H4 (cell line): ENCODE measurements at places on chromosomes 3 and 15.

GRCh38 chr3:47410801-47411646 is 30.2 kb downstream of the PTPN23 start:
- no peak for DNase-seq

DNA sequence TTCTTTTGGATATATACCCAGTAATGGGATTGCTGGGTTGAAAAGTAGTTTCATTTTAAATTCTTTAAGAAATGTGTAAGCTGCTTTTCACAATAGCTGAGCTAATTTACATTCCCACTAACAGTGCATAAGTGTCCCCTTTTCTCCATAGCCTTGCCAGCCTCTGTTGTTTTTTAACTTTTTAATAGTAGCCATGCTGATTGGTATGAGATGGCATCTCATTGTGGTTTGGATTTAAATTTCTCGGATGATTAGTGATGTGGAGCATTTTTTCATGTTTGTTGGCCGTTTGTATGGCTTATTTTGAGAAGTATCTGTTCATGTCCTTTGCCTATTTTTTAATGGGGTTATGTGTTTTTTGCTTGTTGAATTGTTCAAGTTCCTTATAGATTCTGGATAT is 444.3 kb upstream of the ATP11B start:
- no peak for DNase-seq

GRCh38 chr3:151852074-151852811 is 21.2 kb upstream of the SUCNR1 start:
- DNase-seq = no peak

GRCh38 chr3:173660645-173661299 is 263.2 kb downstream of the NLGN1 start:
- no peak for DNase-seq

DNA sequence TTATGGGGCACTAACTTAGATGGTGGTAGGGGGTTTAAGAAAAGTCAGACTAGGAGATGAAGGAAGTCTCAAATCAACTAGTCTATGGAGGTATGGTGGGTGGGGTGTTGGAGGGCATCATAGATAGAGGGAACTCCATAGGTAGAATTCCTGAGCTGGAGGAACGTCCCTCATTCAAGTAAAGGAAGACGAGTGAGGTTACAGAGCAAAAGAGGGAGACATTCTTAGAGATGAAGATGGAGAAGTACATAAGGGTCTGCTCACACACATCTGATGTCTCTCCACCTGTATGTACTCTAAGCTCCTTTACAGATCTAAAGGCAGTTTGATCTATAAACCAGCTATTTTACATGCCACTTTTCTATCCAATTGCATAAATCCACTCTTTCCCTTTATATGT is 1.4 kb downstream of the PLSCR1 start:
- DNase-seq = no peak

DNA sequence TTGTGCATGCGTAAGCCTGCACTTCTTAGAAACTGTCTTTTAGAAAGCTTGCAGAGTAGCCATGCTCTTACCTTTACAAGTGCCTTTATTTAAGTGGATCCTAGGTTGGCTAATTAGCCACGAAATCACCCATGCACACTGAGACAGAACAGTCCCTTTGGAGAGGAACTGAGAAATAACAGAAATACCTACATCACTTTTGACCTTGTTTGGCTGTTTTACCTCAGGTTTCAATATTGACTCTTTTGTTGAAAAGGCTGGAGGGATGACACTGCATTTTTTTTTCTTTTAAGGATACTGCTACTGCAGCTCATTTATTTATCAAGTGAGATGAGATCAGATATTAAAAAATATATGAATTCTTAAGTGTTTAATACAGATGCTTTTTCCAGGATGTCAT is 155.6 kb upstream of the GOLIM4 start:
- DNase-seq = no peak

DNA sequence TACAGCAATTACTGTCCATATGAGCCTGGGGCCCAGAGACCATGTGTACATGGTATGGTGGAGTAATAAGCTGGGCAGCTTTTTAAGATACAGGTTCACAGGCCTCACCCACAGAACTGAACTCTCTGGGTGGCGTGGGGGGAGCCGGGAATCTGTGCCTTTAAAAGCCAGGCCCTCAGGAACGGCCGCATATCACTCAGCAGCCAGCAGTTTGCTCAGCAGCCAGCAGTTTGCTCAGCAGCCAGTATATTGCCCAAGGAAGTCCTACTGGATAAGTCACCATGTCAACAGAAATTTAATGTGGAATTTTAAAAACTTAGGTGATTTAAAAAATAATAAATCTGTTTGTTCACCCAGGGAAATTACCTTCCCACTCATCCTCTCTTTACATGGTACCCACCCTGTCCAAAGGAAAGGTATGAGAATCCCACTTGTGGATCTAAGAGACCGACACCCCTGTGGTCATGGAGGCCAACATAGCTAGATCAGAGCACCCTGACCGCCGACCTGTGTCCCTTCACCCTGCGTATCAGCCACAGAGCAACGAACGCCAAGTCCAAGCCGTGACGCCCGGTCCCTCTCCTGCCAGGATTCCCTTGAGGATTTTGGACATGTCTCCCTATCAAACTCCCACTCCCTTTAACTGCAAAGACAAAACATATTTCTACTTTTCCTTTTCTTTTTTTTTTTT is 95.7 kb upstream of the CHRM5 start:
- DNase-seq = no peak

DNA sequence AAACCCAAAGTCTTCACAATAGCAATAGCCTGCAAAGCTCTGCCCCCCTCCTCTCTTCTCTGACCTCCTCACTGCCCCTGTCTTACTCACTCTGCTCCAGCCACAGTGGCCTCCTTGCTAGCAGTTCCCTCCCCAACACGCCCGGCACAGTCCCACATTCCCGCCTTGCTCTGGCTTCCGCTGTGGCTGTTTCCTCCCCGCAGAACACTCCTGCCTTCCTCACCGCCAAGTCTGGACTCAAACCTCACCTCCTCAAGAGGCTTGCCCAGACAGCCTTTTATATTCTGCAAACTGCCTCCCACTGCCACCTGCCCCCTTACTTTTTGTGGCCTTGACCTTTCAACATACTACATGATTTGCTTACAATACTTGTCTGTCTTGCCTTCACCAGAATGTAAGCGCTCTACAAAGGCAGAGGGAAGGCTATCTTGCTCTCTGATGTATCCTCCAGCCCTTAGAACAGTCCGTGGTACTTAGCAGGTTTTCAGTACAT is 406 bp upstream of the MPI start:
- DNase-seq = no peak

DNA sequence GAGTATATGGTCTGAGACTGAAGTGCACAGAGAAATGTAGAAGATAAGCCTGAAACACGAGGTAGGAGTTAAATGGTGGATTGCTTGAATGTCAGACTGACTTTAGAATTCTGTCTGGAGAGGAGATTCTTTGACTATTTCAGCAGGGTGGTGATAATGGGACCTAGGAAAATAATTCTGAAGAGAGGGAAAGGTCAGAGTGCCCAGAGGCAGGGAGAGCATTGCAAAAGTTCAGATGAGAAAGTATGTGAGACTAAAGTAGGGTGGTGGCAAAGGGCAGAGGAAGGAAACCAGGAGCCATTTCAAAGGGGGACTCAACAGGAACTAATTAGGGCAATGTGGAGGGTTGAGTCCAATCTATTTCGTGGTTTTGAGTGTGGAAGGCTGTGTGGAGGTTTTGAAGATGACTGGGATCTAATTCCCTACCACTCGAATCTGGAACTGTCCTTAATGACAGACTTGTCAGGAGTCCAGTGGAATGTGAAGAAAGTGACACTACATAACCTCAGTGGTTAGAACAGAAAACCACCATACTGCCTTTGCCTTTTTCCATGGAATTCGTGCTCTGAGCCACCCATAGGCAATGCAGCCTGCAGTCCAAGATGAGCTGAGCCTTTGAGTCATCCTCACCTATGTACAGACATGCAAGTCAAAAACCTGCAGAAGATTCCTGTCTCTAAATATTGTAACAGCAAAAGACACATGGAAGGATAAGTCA is 16.1 kb downstream of the CPOX start:
- DNase-seq = no peak

DNA sequence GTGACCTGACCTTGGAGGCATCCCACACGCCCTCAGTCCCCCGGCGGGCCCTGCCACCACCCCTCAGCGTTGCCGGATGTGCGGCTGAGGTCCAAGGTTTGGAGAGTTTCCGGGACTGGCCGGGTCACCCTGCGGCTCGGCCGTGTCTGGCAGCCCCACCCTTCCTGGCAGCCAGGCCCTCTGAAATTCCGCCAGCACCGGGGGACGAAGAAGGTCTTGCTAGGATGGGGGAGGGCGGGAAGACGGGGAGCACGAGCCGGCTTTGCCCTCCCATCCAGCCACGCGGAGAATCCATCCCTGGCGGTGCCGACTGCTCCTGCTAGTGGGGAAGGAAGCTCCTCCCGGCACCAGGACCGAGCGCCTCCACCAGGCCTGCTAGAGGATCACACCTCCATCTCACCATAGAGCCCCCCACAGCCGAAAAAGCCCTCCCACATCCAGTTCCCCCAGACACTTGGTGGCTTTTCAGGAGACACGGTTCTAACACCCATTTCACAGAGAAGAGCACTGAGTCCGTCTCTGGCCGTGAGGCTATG is 81.5 kb downstream of the CPN2 start:
- DNase-seq = peak; percentile 81

DNA sequence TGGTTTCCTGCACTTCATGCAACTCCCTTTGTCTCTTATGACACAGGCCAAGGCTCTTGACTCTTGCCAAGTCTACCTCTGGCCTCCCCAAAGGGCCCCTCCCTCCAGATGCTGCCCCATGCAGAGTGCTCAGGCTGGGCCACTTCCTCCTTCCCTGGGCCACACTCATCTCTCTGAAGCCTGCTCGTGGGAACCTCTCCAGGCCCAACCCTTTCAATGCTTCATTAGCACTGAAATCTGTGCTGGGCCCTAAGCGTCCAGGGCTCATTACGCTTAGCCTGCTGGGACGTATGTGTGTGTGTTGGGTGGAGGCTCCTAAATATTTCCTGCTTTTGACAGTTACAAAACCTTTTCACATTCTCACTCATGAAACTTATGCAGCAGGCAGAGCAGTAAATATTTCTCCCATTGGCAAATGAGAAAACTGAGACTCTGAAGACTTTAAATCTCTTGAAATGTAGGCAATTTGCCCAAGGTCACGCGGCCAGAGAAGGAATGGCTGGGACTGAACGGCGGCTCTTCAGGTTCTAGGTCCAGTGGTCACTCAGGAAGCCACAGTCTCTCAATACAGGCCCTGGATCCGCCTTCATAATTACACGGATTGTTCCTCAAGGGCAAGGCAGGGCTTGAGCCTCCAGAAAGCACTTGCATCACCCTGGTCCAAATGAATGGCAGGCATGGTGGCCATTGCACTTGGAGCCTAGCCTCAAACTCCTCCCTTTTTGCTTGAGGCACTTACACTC is 241.7 kb upstream of the HES1 start:
- no peak for DNase-seq

DNA sequence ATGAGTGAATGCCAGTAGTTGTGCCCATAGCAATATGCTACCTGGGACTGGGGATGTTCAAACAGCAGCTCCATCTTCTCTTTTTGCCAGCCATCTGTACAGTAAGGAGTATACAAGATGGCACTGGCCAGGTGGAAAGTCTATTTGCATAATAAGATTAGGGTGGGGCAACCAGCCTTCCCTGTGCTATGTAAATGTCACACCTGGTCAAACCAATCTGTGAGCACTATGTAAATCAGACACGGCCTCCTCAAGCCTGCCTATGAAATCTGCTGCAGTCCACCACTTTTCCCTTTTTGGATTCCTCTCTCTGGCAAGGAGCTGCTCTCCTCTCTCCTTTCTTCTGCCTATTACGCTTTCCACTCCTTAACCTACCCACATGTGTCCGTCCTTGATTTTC is 53.0 kb downstream of the C3orf80 start:
- DNase-seq = no peak

GRCh38 chr3:183823963-183824362 is 1.4 kb downstream of the MAP6D1 start:
- no peak for DNase-seq

DNA sequence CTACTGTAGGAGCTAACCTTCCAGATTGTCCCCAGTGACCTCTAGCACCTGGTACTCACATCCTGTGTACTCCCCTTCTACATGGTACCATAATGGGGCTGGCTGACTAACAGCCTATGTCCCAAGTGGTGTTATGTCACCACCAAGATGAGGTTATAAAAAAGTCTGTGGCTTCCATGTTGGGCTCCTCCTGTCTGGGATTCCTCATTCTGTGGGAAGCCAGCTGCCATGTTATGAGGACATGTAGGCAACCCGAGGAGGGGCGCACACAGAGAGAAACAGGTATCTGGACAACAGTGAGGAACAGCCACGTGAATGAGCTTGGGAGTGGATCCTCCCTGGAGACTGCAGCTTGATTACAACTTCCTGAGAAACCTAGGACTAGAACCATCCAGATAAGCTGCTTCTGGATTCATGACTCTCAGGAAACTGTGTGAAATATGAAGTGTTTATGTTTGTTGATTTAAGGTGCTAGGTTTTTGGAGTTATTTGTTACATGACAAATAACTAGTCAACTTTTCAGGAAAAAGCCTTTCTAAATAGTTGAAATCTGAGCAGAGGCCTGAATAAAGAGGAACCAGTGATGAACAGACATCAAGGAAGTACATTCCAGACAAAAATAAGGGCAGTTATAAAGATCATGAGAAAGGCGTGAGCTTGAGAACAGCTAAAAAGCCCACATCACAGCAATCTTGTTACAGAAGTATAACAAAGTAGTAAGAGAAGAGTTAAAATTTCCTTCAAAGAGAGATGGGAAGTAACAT is 21.7 kb downstream of the GOLIM4 start:
- DNase-seq = peak; percentile 24

- peak; percentile 12 for DNase-seq
Observed at GRCh38 chr3:25831578-25831977, 41.7 kb downstream of the OXSM start.

- no peak for DNase-seq
Observed at GRCh38 chr15:58684036-58684710, 65.3 kb downstream of the ADAM10 start.

DNA sequence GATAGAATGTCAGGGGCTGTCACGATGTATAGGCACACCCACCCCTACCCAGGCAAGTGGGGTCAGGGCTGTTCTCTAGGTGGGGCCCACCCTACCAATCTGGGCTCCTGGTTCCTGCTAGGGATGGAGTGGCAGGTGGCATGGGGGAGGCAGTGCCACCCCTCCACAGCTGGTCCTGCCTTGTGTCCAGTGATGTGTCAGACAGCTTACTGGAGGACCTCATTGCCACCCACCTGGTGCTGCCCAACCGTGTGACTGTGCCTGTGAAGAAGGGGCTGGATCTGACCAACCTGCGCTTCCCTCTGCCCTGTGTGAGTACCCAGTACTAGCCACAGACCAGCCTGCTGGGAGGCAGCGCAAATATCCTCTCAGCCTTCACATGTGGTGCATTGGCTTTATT is 27.5 kb downstream of the ESYT3 start:
- no peak for DNase-seq

DNA sequence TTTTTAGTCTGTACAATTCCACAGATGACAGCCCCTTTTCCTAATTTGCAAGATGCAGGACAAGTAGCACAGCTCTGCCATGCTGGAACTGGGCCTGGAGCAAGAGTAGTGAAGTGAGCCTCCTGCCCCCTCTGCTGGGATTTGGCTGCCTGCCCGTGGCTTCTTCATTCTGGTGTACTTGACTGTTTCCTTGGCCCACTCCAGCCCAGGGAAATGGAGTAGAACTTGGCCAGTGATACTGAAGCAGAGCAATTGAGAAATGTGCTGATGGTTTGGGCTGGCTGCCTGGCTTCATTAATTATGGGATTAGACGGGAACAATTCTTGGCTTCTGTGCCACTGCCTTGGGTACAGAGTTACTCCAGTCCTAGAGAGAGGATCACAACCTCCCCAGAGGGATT is 2.8 kb downstream of the GPD1L start:
- DNase-seq = peak; percentile 44

- no peak for DNase-seq
Observed at GRCh38 chr3:50708620-50709019, 33.9 kb downstream of the DOCK3 start.
